Esophagus squamous epithelium (tissue), 5 donors: ENCODE measurements at places on chromosomes 5 and 9.

DNA sequence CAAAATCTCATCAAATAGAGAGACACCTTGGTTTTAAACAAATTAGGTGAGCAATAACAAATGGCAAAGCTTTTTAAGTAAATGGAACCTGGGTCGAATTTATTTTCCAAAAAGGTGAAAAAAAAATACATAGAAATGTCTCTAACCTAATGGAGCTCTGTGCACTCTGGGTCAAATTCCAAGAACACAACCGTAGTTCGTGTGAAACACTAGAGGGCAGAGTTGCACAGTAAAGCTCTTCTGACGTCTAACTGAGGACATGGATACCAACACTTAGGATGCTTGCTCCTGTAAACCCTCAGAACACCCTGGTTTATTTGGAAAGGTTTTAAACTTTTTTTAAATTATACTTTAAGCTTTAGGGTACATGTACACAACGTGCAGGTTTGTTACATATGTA lies 18.9 kb downstream of the MARCHF11 start:
- no peak for DNase-seq

GRCh38 chr5:107428303-107428813 lies 242.4 kb downstream of the EFNA5 start:
- DNase-seq, result no peak

DNA sequence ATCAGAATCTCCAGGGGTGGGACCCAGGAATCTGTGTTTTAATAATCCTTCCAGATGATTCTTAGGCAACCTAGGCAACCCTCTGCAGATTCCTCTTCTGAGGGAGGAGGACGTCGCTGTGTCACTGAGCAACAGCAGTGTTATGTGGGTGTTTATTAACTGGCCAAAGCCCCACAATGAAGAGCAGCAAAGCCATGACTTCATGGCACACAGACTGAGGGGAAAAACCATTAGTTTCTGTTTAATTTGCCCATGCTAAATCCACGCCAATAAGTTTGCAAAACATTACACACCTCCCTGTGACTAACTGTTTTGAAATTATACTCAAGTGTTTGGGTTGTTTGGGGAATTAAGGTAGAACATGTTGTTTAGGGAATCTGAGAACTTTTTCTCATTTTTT lies 83.7 kb upstream of the TMED7 start:
- DNase-seq, result no peak

DNA sequence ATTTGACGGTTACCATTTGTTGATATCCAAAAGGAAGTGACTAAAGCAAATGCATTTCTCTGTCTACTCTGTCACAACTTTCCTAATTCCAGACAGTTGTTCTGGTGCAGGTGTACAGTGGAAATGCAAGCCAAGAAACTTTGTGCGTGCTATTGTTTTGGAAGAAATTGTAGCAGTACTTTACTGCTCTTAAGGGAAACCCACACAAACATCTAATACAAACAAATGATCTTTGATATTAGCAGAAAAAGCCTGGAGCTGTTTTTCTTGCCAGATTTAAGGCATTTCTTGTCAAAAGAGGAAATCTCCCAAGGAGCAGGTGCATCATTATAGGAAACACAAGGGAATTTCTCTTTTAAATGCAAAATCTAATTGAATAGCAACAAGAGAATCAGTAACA lies 2.0 kb downstream of the SNCAIP start:
- DNase-seq, result no peak

DNA sequence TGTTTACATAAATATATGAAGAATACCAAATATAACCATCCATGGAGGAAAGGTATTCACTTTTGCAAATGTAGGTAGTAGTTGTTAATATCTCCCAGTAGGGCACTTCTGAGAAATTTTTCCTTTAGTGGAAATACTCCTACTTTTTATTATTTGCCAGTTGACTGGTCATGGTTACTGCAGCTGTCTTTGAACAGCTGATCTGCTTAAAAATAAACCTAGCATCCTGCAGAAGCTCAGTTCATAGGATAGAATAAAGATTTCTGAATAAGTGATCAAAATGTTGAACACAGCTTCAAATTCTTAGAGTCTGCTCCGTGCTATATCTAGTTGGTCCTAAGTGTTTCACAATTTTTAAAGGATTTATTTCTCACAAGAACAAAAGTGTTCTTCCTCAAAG lies 270.7 kb upstream of the TRPC7 start:
- DNase-seq, result no peak

- DNase-seq, result no peak
Measured at GRCh38 chr5:2018390-2018724, 135.6 kb upstream of the IRX4 start.

- DNase-seq, result no peak
Measured at GRCh38 chr5:96043446-96043845, 81.8 kb upstream of the ELL2 start.

DNA sequence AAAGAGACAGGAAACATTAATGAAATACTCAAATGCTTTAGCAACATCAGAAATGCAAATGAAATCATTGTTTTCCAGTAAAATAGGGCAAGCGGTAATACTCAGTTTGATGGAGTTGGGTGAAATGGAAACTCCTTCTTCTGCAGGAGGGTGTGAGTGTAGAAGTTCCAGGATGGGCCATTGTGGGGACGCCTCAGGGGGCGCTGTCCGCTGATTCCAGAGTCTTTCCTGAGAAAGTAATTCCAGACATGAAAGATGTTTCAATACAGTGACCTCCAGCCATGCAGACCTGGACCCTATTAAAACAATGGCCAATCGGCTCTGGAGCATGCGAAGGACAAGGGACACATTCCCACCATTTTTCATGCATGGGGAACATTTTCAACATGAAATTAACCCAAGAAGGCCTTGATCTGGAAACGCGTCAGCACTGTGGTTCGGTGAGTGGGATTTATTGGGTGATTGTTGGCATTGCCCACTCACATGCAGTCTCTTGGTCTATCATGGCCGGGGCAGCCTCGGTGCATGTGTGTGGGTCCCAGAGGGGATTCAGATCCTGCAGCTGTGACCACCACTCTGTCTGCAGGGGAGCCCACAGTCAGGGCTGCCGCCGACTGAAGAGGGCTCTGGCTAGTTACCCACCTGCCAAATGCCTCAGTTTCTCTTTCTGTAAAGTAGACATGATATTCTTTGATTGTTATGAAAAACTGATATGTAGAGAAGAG lies 132.6 kb upstream of the IRX4 start:
- no peak for DNase-seq

DNA sequence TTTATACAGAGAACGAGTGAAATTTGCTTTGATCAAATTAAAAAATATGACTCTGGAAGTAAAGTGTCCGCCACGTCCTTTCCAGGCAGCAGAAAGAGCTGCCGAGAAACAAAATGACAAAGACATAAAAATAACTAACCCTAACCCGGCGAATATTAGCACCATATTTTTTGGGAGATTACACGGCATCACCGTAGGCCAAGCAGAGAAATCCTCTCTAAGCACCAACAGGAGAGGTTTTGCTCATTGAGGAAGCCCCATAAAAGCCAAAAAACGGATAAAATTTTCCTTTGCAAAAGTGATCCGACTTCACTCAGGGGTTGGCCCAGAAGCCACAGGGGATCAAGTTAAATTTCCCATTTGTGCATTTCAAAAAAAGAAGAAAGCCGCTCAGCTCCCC lies 70.9 kb downstream of the PCDH1 start:
- DNase-seq, result no peak

DNA sequence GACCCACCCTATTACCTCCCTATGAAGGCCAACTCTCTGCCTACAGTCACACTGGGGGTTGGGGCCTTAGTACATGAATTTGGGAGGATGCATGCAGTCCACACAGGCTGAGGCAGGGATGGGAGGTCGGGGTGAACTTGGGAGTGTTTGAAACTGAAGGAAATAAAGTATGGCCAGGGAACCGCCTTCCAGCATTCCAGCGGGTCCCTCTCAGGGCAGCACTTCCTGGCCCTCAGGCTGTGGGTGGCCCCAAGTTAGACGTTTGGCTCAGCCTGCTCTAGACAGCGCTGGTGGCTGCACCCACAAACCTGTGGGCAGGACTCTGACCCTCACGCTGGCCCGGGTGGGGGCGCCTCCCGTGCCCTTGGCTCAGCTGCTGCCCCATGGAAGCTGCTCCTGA lies 74.3 kb downstream of the UBE2QL1 start:
- DNase-seq, result no peak

DNA sequence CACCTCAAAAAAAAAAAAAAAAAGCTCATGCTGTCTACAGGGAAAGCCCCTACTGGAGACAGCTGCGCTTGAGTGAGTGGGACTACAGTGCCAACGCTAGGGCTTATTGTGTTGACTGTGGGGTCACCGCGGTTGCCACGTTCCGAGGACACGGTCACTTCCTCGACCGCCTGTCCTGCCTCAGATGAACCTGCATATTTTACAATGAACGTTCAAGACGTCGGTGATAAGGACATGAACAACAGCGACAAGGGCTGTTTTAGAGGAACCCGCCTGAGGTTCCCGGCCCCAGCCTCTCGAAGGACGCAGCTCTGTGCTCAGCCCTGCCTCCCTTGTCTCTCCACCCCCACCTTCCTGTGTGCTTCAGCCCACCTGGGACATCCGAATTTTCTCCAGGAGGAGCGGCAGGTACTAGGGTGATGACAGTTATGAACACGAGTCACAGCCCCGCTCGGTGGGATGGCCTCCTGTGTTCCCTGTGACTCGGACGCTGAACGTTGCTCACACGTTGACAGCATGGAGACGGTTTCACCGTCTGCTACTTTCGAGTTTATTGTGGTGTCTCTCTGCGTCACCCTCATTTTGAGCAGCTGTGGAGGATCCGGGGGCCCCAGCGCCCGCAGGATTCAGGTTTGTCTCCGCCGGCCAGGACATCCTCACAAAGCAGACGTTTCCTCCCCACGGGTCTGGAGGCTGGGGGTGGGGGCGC lies 11.3 kb upstream of the DIPK1B start:
- DNase-seq, result no peak

DNA sequence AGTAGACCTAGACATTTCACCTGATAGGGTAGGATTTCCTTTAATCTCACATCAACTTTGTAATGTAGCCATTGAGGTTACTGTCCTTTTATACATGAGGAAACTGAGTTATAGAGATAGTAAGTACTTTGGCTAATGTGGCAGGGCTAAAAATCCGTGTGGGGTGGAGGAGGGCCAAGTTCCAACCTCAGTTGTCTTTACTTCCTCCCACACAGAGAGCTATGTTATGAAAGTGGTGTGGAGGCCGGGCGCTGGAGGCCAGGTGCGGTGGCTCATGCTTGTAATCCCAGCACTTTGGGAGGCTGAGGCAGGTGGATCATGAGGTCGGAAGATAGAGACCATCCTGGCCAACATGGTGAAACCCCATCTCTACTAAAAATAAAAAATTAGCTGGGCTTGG lies 173.3 kb downstream of the PALM2AKAP2 start:
- no peak for DNase-seq

GRCh38 chr5:151034422-151035379 lies 14.3 kb downstream of the GPX3 start:
- DNase-seq, result no peak

- no peak for DNase-seq
Measured at GRCh38 chr5:101292199-101292598, 389.1 kb upstream of the ST8SIA4 start.

DNA sequence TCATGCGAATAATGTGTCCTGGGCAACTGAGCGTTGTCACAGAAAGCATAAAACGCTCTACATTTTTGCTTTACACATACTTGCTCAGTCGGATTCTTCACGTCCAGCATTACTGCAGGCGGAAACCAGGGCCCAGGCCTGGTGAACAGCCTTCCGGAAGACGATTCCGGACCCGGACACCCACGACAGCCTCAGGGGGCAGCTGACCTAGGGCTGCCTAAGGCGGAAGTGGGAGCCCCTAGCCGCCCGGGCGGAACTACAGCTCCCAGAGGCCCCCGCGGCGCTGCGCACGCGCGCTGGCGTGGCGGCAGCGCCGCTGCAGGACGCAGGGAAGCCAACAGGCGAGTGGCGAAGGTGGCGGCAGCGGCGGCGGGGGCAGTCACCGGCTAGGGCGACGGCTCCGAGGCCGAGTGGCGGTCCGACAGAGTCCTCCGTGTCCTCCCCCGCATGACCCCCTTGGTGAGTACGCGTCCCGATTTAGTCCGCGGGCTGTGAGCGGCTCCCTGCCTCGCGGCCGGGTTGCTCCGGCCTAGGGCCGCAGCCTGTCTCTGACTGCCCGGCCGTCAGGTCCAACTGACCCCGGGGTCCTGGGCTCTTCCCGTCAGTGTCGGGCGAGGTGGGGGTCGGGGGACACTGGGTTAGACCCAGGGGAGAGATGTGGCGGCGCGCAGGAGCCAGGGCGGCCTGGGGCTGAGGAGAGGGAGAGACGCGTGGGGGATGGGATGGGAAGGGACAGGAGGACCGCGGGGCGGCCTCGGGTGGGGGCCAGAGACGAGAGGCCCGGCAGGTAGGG lies at the start of gene GAPVD1:
TSS of gene GAPVD1 (plus strand) at position 326 of the 793 bp plus-strand sequence. CDS start 37,096 bp downstream, outside the sequence.
- peak; percentile 35 for DNase-seq

DNA sequence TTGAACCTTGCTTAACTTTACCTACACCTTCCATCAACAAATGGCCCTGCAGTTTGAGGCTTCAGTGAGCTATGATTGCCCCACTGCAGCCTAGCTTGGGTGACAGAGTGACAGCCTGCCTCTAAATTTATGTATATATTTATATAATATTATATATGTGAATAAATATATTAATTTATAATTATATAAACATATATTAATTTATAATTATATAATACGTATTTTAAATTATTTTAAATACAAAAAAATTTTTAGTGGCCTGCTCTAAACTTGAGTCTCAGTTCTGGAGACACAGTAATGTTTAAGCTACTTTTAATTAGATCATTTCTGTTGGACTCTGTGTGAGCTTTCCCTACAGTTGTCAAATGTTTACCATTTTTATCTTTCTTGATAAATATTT lies 9.3 kb upstream of the SHC3 start:
- no peak for DNase-seq

- DNase-seq, result no peak
Measured at GRCh38 chr5:141637123-141637766, 448 bp downstream of the RELL2 start.

- DNase-seq, result no peak
Measured at GRCh38 chr9:19782005-19782404, 6.8 kb downstream of the SLC24A2 start.

DNA sequence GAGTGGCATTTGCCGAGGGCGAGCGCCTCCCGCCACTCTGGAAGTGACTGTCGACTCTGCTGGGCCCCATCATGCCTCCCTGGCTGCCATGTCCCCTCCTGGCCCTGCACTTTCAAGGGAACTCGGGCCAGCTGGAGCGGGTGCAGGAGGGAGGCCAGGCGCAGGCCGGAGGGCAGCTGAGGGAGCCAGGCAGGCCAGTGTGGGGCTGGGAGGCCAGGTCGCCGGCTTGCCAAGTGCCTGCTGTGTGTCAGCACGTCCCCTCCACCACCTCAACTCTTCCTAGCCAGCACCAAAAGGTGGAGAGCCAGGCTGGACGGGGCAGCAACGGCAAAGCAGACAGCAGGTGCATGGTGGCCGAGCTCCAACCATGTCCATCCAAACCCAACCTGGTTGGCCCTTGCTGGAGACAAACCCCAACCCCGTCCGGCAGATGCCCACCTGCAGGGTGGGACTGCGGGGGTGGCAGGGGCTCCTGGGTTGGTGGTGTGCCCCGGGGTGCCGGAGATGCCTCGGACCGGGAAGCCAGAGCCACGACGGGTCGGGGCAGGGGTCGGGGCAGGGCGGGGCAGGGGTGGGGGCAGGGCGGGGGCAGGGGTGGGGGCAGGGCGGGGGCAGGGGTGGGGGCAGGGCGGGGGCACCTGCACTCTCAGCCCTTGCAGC lies 36.5 kb upstream of the EGFL7 start:
- DNase-seq, result no peak
